ENCODE measurements at places on chromosomes 4 and X.

DNA sequence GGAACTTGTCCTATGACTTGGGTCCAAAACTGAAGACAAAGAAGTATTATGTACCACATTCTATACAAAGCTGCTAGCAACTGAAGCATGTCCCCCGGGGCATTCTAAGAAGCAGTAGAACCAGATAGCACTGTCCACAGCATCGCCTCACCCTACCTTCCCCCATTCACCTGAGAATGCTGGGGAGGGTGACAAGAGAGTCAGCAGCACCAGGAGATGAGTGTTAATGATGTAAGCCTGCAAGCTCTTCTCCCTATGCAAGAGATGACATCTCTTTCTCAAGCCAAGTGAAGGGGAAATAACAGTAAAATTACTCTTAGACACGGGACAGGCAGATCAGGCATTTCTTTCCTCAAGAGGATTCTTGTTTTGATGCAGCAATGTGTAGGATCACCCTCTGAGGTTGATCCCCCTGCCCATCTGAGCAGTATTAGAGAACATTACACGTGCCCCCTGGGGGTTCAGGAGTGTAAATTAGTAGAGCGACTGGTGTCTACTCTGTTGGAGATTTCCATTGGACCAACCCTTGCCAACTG, 13.9 kb upstream of the TLR1 start:
- no peak for DNase-seq

DNA sequence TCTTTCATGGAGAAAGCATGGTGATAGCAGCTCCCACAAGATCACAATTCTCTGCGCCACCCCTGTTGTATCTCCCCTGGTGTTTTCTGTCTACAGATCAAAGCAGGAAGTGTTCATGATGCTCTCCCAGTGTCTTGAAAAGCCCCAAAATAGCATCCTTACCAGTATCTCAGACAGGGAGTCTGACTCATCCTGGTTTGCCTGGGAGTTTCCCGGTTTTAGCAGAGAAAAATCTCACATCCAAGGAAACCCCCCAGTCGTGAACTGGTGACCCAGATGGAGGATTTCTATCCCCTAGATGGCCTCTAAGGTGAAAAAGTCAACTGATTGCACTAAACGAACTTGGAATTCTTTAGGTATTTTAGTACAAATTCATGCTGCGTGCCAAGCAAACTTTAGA, 64.3 kb upstream of the NR0B1 start:
- no peak for DNase-seq

DNA sequence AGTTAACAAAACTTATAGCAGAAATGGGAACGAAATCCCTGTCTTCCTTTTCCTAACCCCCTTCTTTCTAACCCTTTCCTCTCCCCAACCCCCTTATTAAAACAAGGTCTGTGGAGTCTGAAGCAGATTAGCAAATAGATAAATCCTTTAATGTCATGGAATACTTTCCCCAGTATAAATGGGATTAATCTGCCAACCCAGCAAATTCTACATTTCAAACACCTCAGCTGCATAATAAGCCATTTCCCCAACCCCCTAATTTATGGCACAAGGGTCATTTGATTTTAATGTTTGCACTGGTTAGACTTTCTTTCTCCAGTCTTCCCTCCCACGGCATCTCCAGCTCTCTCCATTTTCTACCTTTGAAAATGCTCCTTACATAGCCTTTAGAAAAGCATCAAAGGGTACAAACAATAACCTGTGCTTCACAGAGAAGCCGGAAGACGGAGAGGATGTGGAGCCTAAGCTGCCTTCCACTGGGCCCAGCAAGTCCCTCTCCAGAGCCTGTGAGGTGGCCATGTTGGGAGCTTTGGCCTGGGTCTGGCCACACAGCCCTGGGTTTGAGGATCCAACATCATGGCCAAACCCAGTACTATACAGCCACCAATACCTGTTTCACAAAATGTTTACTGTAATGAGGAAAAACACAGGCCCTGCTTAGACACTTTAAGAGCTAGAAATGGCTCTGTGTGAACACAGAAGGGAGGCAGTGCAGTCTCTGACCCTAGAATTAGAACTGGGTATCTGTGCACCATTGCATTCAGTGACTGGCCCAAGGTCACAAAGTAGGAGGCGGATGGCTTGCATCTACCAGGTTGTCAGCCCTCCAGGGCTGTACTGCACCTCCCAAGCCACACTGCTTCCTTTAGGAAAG, 56.9 kb upstream of the SPRY1 start:
- no peak for DNase-seq

DNA sequence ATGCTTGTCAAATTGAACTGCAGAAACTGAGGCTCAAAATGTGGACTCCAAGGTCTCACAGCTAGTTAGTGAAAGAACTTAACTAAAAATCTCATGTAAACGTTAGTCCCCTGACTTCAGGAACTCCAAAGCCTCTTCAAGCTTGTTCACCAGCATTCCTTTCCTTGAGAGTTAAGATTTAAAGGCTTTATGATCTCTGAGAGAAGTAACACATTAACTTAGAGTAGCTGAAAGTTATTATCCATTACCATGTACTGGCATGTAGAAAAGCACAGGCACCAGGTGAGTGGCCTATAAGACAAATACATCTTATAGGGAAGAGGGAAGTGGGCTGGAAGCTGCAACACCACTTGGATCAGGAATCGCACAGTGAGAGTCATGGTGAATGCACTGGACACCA, 15.3 kb downstream of the PARM1 start:
- no peak for DNase-seq

DNA sequence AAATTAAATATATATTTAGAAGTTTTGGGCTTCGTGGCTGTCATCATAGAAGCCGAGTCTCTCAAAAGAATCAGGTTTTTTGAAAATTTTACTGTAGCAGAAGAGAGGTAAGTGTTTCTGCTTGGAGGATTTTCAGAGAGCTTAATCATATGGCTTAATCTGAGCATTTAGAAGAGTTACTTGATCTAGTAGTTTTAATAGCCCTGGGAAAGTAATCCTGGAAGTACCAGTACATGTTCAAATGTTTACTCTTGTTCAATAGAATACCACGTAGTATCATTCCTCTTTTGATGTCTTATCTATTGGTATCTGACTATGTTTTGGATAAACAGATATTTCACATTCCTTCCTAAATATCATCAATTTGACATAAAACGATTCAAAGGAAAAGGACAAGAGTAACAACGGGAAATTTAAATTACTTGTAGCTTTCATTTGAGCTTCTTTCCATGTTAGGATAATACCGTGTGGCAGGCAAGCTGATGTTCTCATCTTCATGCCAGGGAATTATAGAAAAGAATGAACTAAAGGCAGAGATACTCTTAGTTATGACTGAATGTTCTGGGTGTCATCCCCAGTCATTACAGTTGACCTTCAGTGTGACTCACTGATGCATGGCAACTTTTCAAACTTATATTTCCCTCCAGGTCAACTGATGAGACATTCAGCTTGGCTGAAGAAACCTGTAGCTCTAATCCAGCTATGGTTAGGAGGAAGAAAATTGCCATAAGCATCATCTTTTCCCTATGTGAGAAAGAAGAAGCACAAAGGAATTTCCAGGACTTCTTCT, 89.8 kb downstream of the FNIP2 start:
- DNase-seq = no peak

DNA sequence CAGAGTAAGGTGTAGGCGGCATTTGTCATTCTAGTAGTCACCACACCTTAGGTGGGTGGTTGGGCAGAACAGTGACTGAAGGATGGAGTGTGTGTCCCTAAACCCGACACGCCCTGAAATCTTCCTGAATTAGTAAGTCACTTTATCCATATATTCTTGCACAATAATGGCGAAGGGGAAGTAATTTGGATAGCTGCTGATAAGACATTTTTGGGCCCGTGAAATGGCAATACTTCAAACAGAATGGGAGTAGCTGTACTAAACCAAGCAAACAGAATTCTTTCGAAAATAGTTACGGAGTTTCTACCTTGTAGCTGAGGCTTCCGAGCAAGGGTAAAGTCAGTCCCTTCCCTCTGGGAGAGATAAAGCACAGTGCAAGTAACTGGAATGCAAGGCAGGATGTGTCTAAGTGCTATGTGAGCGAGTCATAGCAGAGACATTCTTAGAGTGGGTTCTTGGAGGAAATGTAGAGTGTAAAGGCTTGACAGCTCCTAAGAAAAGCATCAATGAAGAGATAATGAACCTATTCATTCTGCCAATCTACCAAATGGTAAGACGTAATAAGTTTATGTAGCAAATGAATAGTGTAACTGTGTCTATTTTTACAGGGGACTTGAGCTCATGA, 72.8 kb downstream of the CLCN5 start:
- no peak for DNase-seq
